CD4-positive, alpha-beta T cell treated with Interferon gamma for 1 hour (primary cell): ENCODE measurements at places on chromosomes 6 and 20.
A peak's percentile ranks its signal among the peaks of the same experiment; 100 is the strongest.

- no peak for DNase-seq
These were observed 905 bp upstream of the SLC12A5 start for GRCh38 chr20:46028110-46028509.

DNA sequence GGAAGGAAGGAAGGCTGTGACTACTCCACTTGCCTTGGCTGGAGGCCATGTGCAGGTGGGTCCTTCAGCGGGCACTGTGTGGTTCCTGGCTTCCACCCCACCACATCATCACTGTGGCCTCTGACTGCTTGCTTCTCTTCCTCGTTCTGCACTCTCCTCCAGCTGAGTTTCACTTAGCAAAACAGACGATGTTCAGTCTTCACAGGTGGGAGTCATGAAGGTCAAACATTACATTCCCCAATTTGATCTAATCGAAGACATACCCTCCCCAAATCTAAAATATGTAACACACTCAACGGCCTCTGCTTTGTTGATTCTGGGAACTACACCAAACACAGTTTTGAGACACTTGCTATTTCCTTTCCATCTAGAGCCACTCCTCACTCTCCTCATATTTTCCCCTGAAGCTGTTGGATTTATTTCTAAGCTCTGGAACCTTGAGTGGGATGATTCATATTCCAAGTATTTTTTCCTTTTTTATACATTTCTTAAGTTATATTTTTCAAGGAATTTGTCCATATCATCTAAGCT is 132.5 kb upstream of the FOXA2 start:
- DNase-seq: no peak

- no peak for DNase-seq
These were observed 19.9 kb downstream of the SPTLC3 start for GRCh38 chr20:13028673-13029072.

GRCh38 chr6:85323435-85324040 is 126.3 kb upstream of the NT5E start:
- DNase-seq: peak; percentile 28

- DNase-seq: peak; percentile 13
These were observed 19.4 kb downstream of the QRSL1 start for GRCh38 chr6:106648651-106649308.

GRCh38 chr6:154408891-154409500 is 52.4 kb upstream of the IPCEF1 start:
- no peak for DNase-seq

GRCh38 chr6:125974214-125974866 is 12.0 kb upstream of the TRMT11 start:
- DNase-seq: no peak

DNA sequence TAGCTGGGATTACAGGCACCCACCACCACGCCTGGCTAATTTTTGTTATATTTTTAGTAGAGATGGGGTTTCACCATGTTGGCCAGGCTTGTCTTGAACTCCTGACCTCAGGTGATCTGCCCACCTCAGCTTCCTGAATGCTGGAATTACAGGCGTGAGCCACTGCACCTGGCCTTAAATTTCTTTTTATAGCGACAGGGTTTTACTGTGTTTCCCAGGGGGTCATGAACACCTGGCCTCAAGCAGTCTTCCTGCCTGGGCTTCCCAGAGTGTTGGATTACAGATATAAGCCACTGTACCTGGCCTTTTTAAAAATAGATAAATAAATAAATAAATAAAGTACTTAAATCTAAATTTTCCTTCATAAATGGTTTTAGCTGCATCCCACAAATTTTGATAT is 57.5 kb downstream of the LIN28B start:
- DNase-seq: no peak

DNA sequence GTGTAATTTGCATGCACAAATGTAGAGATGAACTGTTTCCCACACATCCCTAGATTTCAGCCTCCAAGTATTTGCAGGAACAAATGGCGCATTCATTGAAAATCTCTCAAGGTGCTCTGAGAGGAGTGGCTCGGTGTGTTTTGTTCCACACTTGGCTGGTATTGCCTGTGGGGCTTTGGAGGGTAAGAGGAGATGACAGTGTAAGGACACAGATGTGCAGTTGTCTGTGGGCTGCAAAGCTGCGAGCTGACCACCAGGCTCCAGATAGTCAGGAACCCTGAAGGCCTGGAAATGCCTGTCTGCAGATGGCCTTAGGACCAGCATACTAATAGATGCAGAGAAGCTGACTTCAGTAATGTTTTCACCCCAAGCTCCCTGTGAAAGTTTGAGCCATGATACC is 57.7 kb upstream of the PBOV1 start:
- DNase-seq: no peak

- DNase-seq: no peak
These were observed 109.1 kb downstream of the TFAP2B start for GRCh38 chr6:50927800-50928199.
